Endodermal cell (in vitro differentiated cells): ENCODE measurements at places on chromosomes 16 and 17. TPM values are rescaled to one million over a fixed set of nuclear protein-coding genes. Genes with fewer than 3 reads are reported as not detected.

CAPNS2 gene
- 0.35 to 0.38 TPM in 2 of 3 replicates, not detected in the other for total RNA-seq

ST6GALNAC2 gene
- 16.2 to 26.9 TPM (median 23.8 TPM) in 3 replicates for total RNA-seq

MAPT gene
- total RNA-seq: 0.34 and 0.73 TPM in 2 replicates

TMEM238L gene
- not detected in 2 replicates for total RNA-seq

HSD17B2 gene
- total RNA-seq: not detected in 2 replicates

DNA sequence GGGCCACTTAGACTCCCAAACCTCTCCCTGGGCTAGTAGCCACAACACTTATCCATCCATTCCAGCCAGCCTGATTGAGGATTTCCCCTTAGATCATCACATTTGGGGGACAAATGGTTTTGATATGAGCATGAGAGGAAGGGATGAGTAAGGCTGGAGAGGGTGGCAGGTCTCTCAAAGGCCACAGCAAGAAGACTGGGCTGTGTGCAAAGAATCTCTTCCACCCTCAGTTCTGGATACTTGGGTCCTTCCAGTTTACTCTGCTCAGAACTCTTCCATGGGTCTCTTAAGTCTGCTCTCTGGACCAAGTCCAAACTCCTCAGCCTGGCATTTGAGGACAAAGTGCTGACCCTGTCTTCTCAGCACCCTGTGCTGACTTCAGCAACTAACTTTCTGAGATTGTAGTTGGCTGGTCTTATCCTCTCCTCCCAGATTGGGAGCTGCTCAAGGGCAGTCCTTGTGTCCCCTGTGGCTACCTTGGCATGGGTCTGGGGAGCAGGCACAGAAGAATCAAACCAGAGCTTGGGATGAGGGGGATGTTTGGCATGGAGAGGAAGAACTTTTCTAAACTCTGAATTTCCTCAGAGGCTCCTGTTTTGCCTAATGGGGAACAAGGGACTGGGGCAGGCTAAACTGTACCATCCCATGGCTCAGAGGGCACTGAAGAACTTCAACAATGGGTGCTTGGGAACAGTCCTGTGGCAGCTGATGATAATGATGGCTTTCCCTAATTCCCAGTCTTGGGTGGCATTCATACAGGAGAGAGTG lies 3.1 kb upstream of the NFATC3 start:
- DNase-seq: no peak
- H3K36me3 ChIP-seq: no peaks in the 10 kb centered on the region
- no peak overlapping the region for H3K4me3 ChIP-seq
- no peaks in the 10 kb centered on the region for H3K27me3 ChIP-seq
- peaks cover 12% of the 10 kb centered on the region for H3K4me1 ChIP-seq

DNA sequence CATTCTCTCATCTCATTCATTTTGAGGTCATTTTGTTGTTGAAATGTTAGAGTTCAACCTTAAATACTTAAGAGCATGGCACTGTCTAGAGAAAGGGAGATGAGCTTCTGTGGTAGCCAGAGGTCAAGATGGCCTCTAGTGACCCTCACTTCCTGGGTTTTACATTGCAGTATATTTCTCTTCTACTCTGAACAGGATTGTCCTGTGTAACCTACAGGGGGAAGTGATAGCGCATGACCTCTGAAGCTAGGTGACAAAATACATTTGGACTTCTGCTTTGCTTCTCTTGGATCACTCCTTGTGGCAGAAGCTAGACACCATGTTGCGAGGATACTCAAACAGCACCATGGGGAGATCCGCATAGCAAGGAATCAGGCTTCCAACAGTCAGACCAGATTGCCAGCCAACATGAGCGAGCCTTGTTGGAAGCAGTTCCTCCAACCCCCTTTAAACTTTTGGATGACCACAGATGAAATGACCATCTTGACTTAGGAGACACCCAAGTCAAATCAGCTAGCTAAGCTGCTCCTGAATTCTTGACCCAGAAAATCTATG lies 748.4 kb downstream of the MAF start:
- DNase-seq: no peak
- H3K27me3 ChIP-seq: no peaks in the 10 kb centered on the region
- no peak overlapping the region for H3K4me3 ChIP-seq
- no peak overlapping the region for H3K27ac ChIP-seq
- no peaks in the 10 kb centered on the region for H3K36me3 ChIP-seq

- no peaks in the 10 kb centered on the region for H3K27me3 ChIP-seq
- peaks cover 69% of the 10 kb centered on the region for H3K36me3 ChIP-seq
- no peak overlapping the region for H3K27ac ChIP-seq
- no peak overlapping the region for H3K4me3 ChIP-seq
- DNase-seq: peak; percentile 54
These were observed 35.1 kb downstream of the MFSD11 start for GRCh38 chr17:76772842-76773525.

DNA sequence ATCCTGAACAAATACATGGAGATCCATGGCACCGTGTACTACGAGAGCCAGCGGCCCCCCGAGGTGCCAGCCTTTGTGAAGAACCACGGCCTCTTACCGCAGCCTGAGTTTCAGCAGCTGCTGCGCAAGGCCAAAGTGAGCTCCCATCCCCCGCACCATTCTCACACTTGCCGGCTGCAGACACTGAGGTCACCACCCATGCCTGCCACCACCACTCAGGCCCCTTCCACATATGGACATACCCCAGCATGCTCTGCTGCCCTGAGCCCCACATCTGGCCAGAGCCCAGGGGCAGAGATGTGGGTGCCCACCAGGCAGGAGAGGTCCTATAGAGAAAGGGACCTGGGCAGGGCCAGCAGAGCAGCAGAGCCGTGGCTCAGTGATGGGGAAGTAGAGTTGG lies 69.8 kb downstream of the MGAT5B start:
- no peak overlapping the region for H3K27ac ChIP-seq
- no peaks in the 10 kb centered on the region for H3K36me3 ChIP-seq
- H3K4me3 ChIP-seq: no peak overlapping the region
- no peaks in the 10 kb centered on the region for H3K4me1 ChIP-seq
- no peak for DNase-seq

DNA sequence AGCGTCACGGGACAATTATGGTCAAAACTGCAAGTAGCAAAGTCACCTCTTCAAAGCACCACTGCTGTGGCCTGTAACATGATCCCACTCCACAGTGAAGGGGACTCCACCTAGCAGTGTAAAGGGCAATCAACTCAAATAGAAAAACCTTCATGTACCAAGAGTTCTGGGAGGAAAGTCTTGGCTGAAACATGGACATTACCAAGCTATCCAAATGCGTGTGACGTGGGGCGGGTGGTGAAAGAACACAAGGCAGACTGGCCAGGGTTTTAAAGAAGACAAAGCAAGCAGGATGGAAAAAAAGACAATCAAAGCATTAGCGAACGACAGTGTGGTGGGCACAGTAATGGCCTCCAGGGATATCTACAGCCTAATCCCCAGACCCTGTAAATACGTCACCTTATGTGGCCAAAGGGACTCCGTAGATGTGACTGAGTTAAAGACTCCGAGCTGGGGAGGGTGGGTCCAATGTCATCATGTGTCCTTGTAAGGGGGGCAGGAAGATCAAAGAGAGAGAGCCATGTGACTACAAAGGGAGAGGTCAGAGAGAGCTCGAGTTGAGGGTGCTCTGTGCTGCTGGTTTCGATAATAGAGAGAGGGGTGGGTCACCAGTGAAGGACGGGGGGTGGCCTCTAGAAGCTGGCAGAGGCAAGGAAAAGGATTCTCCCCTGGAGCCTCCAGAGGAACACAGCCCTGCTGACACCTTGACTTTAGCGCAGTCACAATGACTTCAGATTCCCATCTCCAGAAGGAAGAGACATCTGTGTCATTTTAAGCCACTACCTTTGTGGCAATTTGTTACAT lies 6.0 kb downstream of the HSDL1 start:
- H3K27me3 ChIP-seq: no peaks in the 10 kb centered on the region
- H3K36me3 ChIP-seq: peaks cover 6% of the 10 kb centered on the region
- peak overlapping the region; percentile 77 for H3K27ac ChIP-seq
- no peak overlapping the region for H3K4me3 ChIP-seq
- DNase-seq: no peak

GRCh38 chr17:38417210-38417951 lies 10.9 kb upstream of the ARHGAP23 start:
- no peak overlapping the region for H3K4me3 ChIP-seq
- peaks cover 45% of the 10 kb centered on the region for H3K27me3 ChIP-seq

DNA sequence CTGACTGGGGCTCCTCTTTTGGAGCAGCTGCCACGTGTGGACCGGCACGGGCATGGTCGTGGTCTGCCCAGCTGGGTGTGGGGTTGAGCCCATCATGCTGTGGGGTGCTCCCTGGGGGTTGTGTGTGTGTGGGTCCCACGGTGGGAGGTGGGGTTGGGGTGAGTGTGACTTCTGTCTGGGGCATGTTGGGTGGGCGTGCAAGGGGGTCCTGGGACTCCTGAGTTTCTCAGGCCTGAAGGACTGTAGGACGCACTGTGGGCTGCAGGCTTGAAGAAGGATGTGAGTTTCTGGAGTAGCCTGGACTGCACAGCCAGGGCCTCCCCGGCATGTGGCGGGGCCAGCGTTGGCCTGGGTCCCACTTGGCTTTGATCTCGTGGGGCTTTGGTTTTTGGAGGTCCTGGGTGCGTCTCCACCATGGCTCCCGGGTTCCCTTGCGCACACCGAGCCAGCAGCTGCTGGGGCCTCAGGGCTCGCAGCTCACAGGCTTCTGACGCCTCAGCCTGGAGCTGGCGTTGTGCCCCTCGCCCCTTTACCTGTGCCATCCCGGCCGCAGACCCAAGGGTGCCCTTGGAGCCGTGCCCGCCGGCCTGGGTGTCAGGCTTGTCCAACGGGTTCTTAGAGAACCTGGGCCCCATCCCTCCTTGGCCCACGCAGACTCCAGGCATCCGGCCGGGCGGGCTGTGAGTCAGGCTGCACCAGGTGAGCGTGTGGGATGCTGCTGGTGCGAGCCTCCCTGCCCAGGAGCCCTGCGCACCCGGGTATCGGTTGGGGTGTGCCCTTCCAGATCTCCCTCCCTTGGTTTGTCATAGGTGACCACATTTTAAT lies 34.4 kb upstream of the ZNF750 start:
- no peak overlapping the region for H3K4me3 ChIP-seq
- peaks cover 3% of the 10 kb centered on the region for H3K4me1 ChIP-seq
- H3K27me3 ChIP-seq: no peaks in the 10 kb centered on the region
- no peak overlapping the region for H3K27ac ChIP-seq

DNA sequence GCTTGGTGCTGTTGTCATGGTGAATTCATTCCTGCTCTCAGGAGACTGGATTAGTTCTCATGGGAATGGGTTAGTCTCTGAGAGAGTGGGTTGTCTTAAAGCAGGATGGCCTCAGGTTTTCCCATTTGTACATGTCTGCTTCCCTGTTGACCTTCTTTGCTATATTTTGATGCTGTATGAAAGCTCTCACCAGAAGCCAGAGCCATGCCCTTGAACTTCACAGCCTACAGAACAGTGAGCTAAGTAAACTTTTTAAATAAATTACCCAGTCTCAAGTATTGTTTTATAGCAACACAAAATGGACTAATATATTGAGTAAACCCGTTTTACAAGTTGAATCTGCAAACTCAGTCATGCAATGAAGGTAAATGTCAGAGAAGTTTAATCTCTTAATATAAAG lies 66.8 kb downstream of the CDRT15 start:
- H3K27me3 ChIP-seq: no peaks in the 10 kb centered on the region
- peaks cover 8% of the 10 kb centered on the region for H3K4me1 ChIP-seq
- peaks cover 15% of the 10 kb centered on the region for H3K36me3 ChIP-seq
- peak overlapping the region; percentile 27 for H3K4me3 ChIP-seq
- H3K27ac ChIP-seq: no peak overlapping the region

GRCh38 chr17:78151514-78152008 lies 5.4 kb downstream of the C17orf99 start:
- H3K27me3 ChIP-seq: no peaks in the 10 kb centered on the region
- no peak overlapping the region for H3K27ac ChIP-seq
- DNase-seq: peak; percentile 83
- no peaks in the 10 kb centered on the region for H3K36me3 ChIP-seq
- H3K4me3 ChIP-seq: no peak overlapping the region
- H3K4me1 ChIP-seq: no peaks in the 10 kb centered on the region

GRCh38 chr17:17001076-17001777 lies 29.3 kb upstream of the TNFRSF13B start:
- no peaks in the 10 kb centered on the region for H3K27me3 ChIP-seq
- H3K27ac ChIP-seq: no peak overlapping the region
- peaks cover 5% of the 10 kb centered on the region for H3K4me1 ChIP-seq
- H3K4me3 ChIP-seq: no peak overlapping the region
- DNase-seq: no peak

DNA sequence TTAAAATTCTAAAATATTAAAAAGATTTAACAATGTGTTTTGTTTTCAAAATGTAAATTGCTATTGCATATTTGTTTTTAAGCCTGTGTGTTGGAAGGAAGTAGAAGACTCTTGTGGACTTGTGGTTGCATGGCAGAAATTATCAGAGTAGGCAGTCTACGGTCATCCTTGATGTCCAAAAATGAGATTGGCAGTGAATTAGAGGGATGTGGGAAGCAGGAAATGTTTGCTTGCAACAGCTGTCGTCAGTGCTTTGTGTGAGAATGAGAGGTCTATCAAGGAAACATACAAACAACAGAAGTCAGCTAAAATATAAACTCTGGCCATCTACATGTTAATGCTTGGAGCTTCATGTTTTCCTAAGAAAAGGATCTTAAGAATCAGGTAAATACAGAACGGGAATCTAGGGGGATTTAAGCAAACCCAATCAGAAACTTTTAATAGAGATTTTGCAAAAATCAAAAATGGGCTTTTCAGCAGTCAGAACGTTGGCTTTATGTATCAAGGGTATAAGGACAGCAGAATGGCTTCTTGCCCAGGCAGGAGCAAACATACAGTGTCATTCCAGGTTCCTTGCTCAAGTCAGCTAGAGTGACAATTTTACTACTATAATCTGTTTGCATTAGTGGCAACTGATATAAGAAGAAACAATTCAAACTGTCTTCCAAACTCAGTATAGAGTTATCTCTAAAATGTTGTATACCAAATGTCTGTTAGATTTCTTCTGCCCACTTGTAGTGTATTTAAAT lies 196.7 kb downstream of the CYB561 start:
- no peaks in the 10 kb centered on the region for H3K36me3 ChIP-seq
- H3K27me3 ChIP-seq: no peaks in the 10 kb centered on the region
- H3K27ac ChIP-seq: no peak overlapping the region
- no peak overlapping the region for H3K4me3 ChIP-seq
- no peak for DNase-seq

GRCh38 chr17:13671771-13672170 lies 70.0 kb upstream of the HS3ST3A1 start:
- no peak overlapping the region for H3K4me3 ChIP-seq
- H3K27ac ChIP-seq: no peak overlapping the region
- no peaks in the 10 kb centered on the region for H3K36me3 ChIP-seq
- H3K27me3 ChIP-seq: no peaks in the 10 kb centered on the region

- no peak for DNase-seq
- H3K4me3 ChIP-seq: no peak overlapping the region
- H3K4me1 ChIP-seq: peaks cover 8% of the 10 kb centered on the region
- H3K27me3 ChIP-seq: no peaks in the 10 kb centered on the region
- peak overlapping the region; percentile 71 for H3K27ac ChIP-seq
These were observed 108.0 kb upstream of the CIBAR2 start for GRCh38 chr16:85220125-85220839.
